ENCODE measurements at places on chromosomes 13 and 19.

GRCh38 chr13:22298530-22298929 is 627.7 kb downstream of the FGF9 start:
- peak; percentile 18 for DNase-seq

GRCh38 chr13:79530270-79530669 is 49.3 kb downstream of the NDFIP2 start:
- DNase-seq, result no peak

DNA sequence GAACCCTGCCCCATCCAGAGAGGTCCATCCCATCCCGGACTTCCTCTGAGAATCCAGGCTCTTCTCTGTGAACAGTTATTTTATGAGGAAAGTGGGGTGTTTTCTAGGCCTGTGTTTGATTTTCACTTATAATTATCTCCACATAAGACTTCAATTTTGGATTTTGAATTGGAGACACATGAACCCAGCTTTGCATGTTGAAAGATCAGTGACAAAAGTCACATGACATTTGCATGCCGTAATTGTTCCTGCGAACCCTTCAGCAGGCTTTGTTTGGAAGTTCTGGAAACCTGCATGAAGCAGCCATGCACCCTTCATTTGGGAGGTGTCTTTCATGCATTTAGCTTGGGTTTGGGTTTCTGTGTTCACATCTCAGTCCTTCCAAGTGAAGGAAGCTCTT is 44.9 kb upstream of the ZNF536 start:
- DNase-seq, result no peak

GRCh38 chr13:45215392-45216077 is 14.7 kb upstream of the KCTD4 start:
- no peak for DNase-seq

- DNase-seq, result no peak
Measured at GRCh38 chr13:40143559-40143958, 488.1 kb downstream of the COG6 start.

DNA sequence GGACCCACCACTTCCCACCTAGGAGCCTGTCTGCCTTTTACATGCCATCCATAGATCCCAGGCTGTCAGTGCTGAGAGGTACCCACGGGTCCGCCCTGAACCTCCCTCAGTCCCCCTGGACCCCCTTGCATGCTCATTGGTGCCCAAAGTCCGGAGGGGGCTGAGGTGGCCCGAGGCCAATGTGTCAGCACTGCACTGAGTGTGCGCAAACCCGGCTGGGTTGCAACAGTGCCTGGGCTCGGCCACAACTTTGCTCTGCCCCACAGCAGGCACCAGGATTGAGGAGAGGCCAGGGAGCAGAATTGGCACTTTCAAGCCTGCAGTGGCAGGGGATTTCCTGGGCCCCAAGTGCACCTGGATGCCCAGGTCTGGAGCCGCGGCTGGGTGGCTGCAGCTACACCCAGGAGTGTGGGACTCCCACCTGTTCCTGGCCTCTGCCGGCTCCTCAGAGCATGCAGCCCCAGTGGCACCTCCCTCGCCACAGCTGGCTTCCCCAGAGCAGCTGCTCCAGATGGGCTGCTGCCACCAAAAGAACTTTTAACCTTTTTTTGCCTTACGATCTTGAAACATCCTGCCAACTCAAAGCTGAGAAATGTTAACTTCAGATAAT is 837.0 kb downstream of the SLITRK6 start:
- DNase-seq, result no peak

- DNase-seq, result no peak
Measured at GRCh38 chr13:59673286-59673685, 490.4 kb downstream of the DIAPH3 start.

Measured in T-cell (primary cell).